H1 (cell line): ENCODE measurements at places on chromosomes 4 and X. TPM values are rescaled to one million over a fixed set of nuclear protein-coding genes. Genes with fewer than 3 reads are reported as not detected.

- no peak for DNase-seq
Observed at GRCh38 chrX:44889824-44890223, 16.8 kb downstream of the KDM6A start.

DNA sequence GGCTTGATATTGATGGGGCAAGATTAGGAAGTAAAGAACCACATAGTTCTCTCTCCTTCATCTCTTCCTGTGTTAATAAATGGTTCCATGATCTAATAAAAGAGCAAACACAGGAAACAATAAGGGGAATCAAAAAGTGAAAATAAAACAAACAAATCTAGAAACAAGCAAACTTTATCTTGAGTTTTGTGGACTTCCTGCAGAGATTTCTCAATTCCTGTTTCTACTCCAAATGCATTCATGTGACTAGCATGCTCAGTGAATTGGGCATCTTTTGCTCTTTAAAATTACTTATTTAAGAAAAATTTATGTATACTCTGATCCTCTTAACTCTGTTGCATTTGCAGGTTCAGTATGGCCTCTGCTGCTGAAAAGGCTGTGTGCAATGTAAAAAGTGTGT, 682.0 kb downstream of the KCTD8 start:
- no peak for DNase-seq

DNA sequence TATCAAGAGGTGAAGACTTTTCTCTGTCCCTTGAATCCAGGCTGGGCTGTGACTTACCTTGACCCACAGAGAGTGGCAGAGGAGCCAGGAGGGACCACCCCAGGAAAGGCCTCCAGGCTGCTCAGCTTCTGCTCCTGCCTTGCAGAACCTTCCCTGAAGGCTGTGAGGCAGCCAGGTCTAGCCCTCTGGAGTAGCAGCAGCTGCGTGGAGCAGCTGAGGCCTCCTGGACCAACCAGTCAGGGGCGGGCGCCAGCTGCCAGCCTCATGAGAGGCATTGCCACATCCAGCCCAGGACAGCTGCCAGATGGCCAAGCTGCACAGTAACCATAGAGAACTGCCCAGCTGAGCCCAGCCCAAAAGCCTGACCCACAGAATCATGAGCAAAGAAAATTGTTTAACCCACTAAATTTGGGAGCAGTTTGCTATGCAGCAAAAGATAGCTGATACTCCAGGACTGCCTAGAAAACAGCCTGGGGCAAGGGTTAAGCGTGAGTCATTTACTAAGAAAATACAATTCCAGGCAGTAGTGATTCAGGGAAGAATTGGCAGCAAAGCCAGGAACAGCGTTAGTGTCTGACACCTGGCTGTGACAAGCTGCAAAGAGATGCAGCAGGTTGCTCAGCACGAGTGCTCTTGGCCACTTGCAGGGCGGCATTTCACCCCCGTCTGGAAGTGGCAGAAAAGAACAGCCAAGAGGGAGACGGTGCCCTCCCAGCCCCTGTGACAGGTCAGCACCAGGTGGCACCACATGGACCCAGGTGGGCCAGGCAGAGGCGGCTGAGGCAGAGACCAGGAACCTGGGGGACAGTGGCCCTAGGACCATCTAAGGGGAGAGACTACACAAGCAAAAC, 14.7 kb upstream of the PDE6B start:
- no peak for DNase-seq

HOPX gene
- total RNA-seq: not detected in 2 replicates

DNA sequence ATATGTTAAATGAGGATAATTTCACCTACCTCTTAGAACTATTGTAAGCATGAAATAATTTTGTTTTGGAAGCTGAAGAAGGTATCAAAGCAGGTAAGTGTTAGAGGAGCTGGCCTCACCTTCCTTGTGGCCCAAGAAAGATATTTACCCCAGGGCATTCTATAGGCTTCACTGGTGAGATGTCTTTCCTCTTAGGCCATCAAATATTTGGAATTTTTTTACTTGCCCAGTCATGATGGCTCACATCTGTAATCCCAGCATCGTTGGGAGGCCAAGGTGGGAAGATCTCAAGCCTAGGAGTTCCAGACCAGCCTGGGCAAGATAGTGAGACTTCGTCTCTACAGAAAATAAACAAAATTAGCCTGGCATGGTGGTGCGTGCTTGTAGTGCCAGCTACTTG, 6.1 kb upstream of the SMS start:
- DNase-seq: no peak

TNIP3 gene
- total RNA-seq: not detected in 2 replicates

GRCh38 chrX:136710325-136710951, 62.5 kb downstream of the CD40LG start:
- no peak for DNase-seq

GRCh38 chr4:89539374-89539773, 231.8 kb upstream of the GPRIN3 start:
- no peak for DNase-seq

TRAM1L1 gene
- total RNA-seq: 1.2 and 1.5 TPM in 2 replicates
